Adrenal gland (tissue), 19 donors: ENCODE measurements at places on chromosomes 1 and 21. TPM values are rescaled to one million over a fixed set of nuclear protein-coding genes. Genes with fewer than 3 reads are reported as not detected.

The DYNLT4 gene
- 1.4 TPM for total RNA-seq

The CLCA2 gene
- 0.17 TPM for total RNA-seq

The NDUFV3 gene
- 33.9 TPM for total RNA-seq

The RIIAD1 gene
- total RNA-seq, result 0.44 TPM

The CCDC28B gene
- total RNA-seq, result 31.4 TPM

The COL8A2 gene
- total RNA-seq, result 2.8 TPM

The IRF2BP2 gene
- total RNA-seq, result 81.2 TPM

The SKI gene
- 38.0 TPM for total RNA-seq

The S100B gene
- 1.4 TPM for total RNA-seq

The CSMD2 gene
- 1.7 TPM for total RNA-seq

The CLDN17 gene
- not detected for total RNA-seq

The PGLYRP4 gene
- total RNA-seq, result not detected
